ENCODE measurements at places on chromosomes 5 and 9. TPM values are rescaled to one million over a fixed set of nuclear protein-coding genes. Genes with fewer than 3 reads are reported as not detected.
A peak's percentile ranks its signal among the peaks of the same experiment; 100 is the strongest.

GRCh38 chr9:68416936-68417564 lies 60.6 kb downstream of the PGM5 start:
- DNase-seq = no peak

GRCh38 chr9:133163504-133164172 lies at the start of gene GBGT1:
Gene GBGT1 (minus strand): TSS chr9:133163914. CDS start chr9:133162412, 1,502 bp downstream.
- DNase-seq = peak; percentile 87

DNA sequence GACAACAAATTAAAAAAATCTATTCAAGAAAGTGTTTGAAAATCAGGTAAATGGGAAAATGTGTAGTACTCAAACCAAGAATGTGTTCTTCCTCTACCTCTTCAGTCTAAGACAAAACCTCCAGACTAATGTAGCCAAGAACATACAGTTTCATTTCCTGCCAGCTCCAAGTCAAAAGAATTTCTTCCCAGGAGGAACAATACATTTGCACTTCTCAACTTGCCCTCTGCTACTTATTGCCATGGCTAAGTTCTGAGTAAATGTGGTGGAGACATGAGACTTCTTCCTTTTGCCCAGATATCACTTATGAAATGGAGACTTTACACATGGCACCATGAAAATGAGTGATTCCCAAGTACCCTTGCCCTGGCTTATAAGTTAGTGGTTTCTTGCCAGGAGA lies 2112.2 kb upstream of the C9orf72 start:
- no peak for DNase-seq

DNA sequence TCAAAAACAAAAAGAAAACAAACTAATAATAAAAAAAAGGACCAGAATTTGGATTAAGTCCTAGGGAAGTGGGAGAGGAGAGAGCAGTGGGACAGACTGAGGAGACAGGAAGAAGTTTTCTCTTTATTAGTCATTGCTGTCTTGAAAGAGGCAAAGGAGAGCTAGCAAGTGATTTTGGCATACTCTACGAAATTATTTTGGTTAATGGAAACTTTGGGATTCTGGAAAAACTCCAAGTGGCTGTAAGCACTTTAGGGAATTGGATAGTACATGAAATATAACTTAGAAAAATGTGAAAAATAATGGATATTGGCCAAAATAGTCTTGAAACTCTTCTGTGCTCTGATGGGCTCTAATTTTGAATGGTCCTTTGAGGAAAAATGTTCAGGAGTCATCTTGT lies 1641.8 kb upstream of the WWC1 start:
- no peak for DNase-seq

GRCh38 chr9:22049411-22049810 lies 40.3 kb upstream of the CDKN2B start:
- no peak for DNase-seq

GRCh38 chr5:54895816-54896341 lies 89.5 kb downstream of the ESM1 start:
- DNase-seq = no peak

GRCh38 chr9:108517651-108518365 lies 338.0 kb downstream of the ACTL7B start:
- no peak for DNase-seq

DNA sequence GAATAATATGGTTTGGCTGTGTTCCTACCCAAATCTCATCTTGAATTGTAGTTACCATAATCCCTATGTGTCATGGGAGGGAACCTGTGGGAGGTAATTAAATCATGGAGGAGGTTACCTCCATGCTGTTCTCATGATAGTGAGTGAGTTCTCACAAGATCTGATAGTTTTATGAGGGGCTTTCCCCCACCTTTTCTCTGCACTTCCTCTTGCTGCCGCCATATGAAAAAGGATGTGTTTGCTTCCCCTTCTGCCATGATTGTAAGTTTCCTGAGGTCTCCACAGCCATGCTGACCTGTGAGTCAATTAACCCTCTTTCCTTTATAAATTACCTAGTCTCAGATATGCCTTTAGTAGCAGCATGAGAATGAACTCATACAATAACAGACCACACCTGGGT lies 63.7 kb upstream of the PRR16 start:
- DNase-seq = no peak

ABO gene
- polyA plus RNA-seq = 0.43 TPM

PPP3R2 gene
- not detected for polyA plus RNA-seq

CYSRT1 gene
- not detected for polyA plus RNA-seq

OGN gene
- 235 TPM for polyA plus RNA-seq

FOXD4L6 gene
- polyA plus RNA-seq = not detected
